ENCODE measurements at places on chromosomes 2 and 18. TPM values are rescaled to one million over a fixed set of nuclear protein-coding genes. Genes with fewer than 3 reads are reported as not detected.

The FABP1 gene
- total RNA-seq = not detected

The GPBAR1 gene
- not detected for total RNA-seq

The ASXL3 gene
- 0.11 TPM for total RNA-seq

The PRKAG3 gene
- total RNA-seq = not detected

The PRSS56 gene
- not detected for total RNA-seq

The RTN4 gene
- total RNA-seq = 300 TPM

The LRATD1 gene
- 8.1 TPM for total RNA-seq
